HFF-Myc (cell line): ENCODE measurements at places on chromosomes 7 and 10.
A peak's percentile ranks its signal among the peaks of the same experiment; 100 is the strongest.

DNA sequence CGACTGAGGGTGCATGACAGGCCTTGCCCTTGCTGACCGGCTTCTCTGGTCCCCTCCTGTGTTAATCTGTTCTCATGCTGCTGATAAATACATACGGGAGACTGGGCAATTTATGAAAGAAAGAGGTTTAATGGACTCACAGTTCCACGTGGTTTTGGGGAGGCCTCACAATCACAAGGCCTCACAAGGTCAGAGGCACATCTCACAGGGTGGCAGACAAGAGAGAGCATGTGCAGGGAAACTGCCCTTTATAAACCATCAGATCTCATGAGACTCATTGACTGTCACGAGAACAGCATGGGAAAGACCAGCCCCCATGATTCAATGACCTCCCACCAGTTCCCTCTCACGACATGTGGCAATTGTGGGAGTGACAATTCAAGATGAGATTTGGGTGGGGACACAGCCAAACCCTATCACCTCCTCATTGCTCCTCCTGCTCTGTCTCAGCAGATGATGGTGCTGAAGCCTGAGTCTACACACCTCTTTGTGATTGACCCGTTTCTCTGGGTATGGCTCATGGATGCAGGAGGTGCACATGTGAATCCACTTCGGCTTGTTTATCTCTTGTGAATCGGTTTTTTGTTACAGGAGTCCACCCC is 547.8 kb downstream of the DNAJB6 start:
- no peak for DNase-seq

DNA sequence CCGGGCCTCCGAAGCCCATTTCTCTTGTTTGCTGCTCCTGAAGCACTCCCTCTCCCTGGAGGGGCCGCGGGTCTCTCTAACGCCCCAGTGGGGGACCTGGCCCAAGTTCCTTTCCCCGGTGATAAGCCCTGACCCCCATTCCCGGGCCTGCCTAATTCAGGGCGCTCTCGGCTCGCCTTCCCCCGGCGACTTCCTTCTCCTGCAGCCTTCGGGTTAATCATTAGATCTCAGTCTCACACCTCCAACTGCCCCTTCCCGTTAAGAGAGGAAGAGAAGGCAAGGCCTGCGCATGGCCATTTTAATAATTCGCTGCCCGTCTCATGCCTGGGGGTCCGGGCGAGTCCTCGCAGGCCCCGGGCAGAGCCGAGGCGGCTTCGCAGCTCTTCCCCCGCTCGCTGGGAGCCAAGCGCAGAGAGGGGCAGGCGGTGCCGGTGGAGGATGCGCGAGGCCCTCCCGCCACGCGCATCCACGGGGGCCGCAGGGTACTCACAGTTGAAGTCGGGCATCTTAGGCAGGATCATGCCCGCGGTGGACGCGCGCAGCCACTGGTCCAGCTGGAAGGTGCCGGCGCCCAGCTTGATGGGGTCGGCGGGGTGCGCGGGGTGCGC is 1.2 kb downstream of the MNX1 start:
- DNase-seq: no peak

DNA sequence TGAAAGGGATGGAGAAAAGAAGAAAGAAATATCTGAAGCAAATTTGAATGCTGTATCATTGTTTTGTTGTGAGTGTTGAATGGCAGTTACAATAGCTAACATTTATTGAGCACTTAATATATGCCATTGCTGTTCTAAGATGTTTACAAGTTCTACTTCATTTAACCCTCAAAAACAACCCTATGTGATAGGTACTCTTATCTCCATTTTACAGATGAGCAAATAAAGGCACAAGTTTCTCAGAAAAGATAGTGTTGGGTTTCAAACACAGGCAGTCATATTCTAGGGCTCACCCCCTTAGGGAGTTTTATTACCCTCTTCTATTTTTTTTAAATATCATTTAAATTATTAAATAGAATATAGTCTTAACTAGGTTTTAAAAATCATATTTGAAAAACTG is 8.3 kb upstream of the ELAPOR2 start:
- no peak for DNase-seq

- DNase-seq: peak; percentile 35
These were observed 94.5 kb downstream of the KMT2C start for GRCh38 chr7:152341039-152341913.

GRCh38 chr7:96723622-96724021 is 14.0 kb upstream of the SEM1 start:
- DNase-seq: no peak

GRCh38 chr7:123538189-123538714 is 3.9 kb upstream of the IQUB start:
- peak; percentile 33 for DNase-seq

DNA sequence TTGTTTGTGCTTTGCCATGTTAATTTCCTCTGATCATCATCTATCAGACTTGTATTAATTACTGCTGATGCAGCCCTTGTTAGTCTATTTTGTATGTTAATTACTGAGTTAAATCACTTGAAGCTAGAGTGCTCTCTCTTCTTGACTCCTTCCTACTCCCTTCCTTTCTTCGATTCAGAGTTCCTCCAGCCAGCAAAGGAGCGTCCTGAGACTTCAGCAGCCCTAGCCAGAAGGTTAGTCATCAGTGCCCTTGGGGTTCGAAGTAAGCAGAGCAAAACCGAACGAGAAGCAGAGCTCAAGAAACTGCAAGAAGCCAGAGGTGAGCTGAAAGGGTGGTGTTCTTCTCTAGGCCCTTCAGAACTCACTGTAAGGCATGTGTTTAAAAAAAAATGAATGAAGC is 32.1 kb downstream of the LOXL4 start:
- no peak for DNase-seq

- no peak for DNase-seq
These were observed 21.7 kb upstream of the BMPER start for GRCh38 chr7:33883671-33883965.

GRCh38 chr7:111958896-111959295 is 247.3 kb downstream of the DOCK4 start:
- DNase-seq: no peak

DNA sequence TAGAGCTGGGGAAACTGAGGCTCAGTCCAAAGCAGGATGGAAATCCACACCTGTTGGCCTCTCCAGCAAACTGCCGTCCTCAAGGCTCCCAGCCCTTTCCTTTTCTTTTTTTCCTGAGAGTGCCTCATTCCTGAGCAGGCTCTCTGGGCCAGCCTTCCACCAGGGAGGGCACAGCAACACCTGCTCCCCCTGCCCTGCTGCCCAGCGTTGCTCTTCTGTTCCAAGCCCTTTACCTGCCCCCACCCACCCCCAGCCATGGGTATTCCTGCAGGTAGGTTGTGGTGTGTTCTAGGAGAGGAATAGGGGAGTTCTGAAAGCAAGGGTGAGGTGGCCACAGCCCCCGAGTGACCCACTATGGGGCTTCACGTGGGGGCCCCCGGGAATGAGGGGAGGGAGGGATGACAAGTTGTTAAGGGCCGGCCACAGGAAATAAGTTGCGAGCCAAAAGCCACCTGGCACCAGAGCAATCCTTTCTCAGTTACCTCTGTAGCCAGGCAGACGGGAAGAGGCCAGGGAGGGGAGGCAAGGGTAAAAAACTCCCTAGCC is 19.3 kb downstream of the VSIR start:
- no peak for DNase-seq

DNA sequence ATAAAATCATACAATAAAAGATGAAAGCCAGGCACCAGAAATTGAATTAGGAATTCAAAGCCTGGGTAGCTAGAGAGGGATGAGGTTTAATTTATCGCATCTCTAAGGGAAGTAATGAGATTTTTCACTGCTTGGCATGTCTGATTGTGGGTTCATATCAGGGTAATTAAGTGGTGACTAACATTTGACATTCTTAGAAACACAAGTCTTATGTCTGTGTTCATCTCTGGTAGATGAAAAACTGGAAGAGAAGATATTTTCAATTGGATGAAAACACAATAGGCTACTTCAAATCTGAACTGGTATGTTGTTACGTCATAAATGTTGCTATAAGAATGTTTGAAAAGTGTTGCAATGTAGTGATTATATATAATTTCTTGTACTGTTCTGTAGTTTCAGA is 36.8 kb upstream of the ARMS2 start:
- no peak for DNase-seq

- DNase-seq: no peak
These were observed 94.5 kb downstream of the INPP5A start for GRCh38 chr10:132632091-132632561.

DNA sequence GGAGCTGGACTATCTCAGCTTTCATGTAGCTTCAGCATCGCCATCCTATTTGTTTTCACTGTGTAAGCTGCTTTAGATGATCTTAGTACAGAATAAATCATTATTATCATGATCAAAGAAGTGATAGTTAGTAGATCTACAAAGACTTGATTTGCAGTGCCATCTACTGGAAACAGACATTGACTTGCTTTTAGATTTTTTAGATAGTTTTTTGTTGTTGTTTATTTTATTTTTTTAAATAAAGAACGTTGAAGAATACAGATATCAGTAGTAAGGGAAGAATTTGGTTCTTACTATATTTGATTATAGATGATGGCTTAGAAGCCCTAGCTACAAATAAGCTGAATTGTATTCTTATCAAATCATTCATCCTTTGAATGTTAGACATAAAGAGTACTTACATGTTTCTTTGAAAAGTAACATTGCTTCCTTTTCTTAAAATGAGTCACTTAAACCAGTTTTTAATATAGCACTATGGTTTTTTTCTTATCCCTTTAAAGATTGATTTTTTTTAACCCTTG is 6.3 kb upstream of the SFMBT2 start:
- no peak for DNase-seq

GRCh38 chr7:100681491-100682227 is 8.1 kb downstream of the GNB2 start:
- DNase-seq: no peak

GRCh38 chr10:4663162-4663992 is 162.6 kb upstream of the AKR1E2 start:
- DNase-seq: peak; percentile 99

DNA sequence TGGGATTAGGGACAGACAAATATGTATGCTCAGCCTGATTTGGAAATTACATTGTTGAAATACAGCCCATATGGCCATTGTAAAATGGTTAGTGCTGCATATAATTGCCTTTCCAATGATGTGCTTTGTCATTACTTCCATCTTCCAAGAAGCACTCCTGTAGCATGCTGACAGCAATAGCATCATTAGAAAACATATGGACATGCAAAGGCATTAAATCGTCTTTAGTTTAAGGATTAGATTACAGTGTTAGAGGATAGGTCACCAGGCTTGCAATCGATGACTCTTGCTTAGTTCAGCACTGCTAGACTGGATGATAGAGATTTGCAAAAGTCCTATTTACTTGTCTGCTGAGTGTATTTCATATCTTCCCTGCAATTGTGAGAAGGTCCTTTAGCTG is 17.4 kb downstream of the AUTS2 start:
- DNase-seq: no peak

DNA sequence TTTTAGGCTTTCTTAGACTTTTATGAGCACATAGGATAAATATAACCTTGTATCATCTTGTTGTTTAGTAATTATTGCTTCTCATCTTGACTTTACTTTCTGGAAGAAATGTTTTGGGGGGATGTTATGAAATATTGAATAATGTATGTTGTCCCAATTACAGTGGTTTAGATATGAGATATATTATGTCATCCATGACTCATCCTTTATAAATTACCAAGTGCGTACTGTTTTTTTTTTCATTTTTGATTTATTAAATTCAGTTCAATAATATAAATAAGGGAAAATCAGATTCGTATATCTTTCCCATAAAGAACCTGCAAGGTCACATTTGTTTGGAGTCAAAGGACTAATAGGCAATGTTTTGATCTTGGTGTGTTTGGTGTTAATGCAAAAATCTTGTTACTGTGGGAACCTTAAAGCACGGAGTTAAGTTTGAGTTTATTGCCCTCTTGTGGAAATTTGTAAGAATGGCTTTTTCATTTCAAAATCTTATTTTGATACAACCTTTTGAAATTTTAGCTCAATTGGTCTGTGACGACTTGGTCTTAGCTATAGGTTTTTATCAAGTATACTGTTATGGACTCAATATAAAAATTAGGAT is 108.6 kb downstream of the SRI start:
- no peak for DNase-seq

DNA sequence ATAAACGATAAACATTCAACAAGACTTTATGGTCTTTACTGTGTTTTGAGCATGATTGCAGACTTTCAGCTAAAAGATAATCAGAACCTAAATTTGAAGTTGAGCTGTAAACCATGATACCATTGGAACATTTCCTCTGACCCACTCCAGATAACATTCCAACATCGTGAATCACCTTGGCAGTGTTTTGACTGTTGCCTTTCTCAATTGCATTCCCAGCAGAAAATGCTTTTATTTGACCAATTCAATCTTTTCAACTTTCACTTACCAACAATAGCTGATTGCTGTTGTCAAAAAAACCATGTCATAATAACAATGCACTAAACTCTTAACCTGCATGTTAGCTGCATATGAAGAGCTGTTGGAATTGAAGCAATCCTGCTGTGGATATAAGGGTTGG is 165.5 kb downstream of the MDFIC start:
- peak; percentile 64 for DNase-seq

DNA sequence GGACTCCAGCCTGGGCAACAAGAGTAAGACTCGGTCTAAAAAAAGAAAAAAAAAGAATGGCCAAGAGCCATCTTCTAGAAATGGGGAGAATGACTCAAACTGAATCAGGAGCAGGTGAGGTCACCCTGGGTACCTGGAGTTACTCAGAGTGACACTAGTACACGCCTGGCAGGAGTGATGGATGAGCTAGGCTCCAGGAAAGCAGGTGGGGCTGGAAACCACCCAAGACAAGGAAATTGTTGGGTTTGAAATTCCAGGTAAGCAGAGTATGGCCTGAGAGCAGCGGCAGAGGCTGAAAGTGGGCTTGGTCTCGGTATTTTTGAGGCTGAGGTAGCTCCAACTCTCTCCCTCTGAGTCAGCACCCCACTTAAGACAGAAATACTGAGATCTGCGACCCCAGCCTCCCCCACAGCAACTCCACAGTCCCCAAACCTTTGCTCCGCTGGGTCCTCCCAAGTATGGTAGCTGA is 18.5 kb downstream of the DDIT4 start:
- no peak for DNase-seq

DNA sequence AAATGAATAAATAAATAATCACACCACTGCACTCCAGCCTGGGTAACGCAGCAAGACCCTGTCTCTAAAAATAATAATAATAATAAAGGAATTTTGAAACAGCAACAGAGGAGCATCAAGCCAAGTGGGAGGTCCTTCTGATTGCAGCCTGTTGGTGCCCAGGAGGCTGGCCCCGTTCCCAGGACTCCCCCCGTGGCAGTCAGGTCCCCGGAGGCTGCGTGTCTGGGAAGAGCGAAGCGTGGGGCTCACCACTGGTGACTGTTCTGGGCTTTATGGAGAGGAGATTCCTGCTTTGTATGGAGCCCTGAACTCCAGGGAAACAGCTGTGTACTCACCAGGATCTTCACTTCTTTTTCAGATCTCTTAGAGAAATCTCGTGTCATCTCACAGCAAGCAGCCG is 19.3 kb upstream of the MYH16 start:
- no peak for DNase-seq

GRCh38 chr7:29442146-29442545 is 121.5 kb upstream of the PRR15 start:
- DNase-seq: peak; percentile 37
